Lower lobe of right lung (tissue), 2 donors: ENCODE measurements at places on chromosomes 2 and 18.

GRCh38 chr2:219230059-219230540 lies 494 bp downstream of the ANKZF1 start:
- peak; percentile 82 for DNase-seq
- H3K36me3 ChIP-seq = peaks cover 60% of the 10 kb centered on the region
- H3K4me3 ChIP-seq = peak overlapping the region; percentile 69
- peak overlapping the region; percentile 95 for H3K27ac ChIP-seq

DNA sequence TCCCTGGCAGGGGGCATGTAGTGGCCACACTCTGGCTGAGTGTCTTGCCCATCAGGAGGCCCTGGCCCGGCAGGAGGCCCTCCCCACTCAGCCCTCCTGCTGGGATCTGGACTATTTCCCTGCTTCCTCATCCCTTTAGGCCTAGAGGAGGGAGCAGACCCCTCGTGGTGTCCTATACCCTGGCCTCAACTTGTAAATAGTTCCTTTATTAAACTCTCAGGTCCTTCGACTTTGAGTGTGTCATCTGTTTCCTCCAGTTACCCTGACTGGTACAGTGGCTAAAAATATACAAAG lies 166.7 kb upstream of the GLI2 start:
- no peaks in the 10 kb centered on the region for H3K27me3 ChIP-seq
- H3K36me3 ChIP-seq = no peaks in the 10 kb centered on the region
- H3K27ac ChIP-seq = no peak overlapping the region
- DNase-seq = no peak
- H3K4me3 ChIP-seq = no peak overlapping the region
- peaks cover 4% of the 10 kb centered on the region for H3K4me1 ChIP-seq

DNA sequence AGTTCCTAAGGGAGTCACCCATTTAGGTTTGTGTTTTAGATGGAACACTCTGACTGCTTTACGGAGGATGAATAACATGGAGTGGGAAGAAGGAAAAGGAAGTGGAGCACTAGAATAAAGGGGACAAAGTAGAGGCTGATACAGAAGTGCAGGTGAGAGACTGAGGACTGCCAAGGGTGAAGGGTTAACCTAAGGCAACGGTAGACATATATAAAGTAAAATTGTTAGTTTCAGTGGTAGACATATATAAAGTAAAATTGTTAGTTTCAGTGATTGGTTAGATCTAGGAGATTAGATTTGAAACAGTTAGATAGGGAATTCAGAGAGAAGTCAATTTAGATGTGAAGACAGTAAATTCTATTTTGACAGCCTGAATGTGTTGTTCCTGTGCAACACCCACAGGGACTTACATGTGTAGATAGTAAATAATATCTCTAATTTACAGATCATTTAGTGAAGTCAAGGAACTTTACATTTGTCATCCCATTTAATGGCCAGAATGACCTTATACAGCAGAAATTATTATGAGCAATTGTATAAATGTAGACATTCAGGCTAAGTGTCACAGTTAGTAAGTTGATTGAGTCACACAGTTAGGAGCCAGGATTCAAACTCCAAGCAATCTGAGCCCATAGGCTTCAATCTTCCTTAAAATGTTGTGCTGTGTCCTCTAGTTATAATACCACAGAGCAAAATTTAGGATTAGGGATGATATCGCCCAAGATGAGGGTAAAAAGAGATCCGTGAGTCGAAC lies 270.8 kb upstream of the UBE2E3 start:
- DNase-seq = no peak
- H3K4me3 ChIP-seq = no peak overlapping the region
- H3K4me1 ChIP-seq = no peaks in the 10 kb centered on the region
- H3K36me3 ChIP-seq = no peaks in the 10 kb centered on the region
- H3K27me3 ChIP-seq = no peaks in the 10 kb centered on the region

DNA sequence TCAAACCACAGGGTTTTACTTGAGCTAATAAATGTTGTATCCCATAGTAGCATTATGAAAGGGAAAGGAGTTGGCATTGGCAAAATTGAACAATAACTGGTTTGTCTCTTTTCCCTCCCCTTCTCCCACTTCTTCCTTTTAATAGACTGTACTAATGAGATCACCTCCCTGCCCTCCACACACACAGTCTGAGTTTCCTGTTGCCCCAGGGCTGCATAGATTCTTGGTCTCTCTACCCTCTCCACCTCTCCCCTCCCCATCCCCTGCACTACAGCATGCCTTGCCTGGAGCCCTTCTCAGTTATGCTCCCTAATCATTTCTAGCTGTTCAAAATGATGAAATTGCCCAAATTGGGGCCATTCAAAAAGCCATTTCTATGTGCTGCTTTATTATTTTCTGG lies 37.2 kb upstream of the NEMP2 start:
- H3K4me1 ChIP-seq = no peaks in the 10 kb centered on the region
- DNase-seq = no peak
- no peaks in the 10 kb centered on the region for H3K27me3 ChIP-seq
- H3K4me3 ChIP-seq = no peak overlapping the region
- no peak overlapping the region for H3K27ac ChIP-seq
- H3K36me3 ChIP-seq = no peaks in the 10 kb centered on the region

- no peaks in the 10 kb centered on the region for H3K27me3 ChIP-seq
- H3K4me1 ChIP-seq = no peaks in the 10 kb centered on the region
- H3K27ac ChIP-seq = no peak overlapping the region
- H3K4me3 ChIP-seq = no peak overlapping the region
- DNase-seq = no peak
Observed at GRCh38 chr2:161708350-161708975, 84.2 kb downstream of the SLC4A10 start.

GRCh38 chr2:151623631-151624030 lies 110.6 kb downstream of the NEB start:
- no peaks in the 10 kb centered on the region for H3K36me3 ChIP-seq
- H3K27me3 ChIP-seq = no peaks in the 10 kb centered on the region
- no peak for DNase-seq
- no peak overlapping the region for H3K27ac ChIP-seq
- no peaks in the 10 kb centered on the region for H3K4me1 ChIP-seq

- H3K27ac ChIP-seq = no peak overlapping the region
- no peaks in the 10 kb centered on the region for H3K27me3 ChIP-seq
- no peak overlapping the region for H3K4me3 ChIP-seq
- no peaks in the 10 kb centered on the region for H3K36me3 ChIP-seq
Observed at GRCh38 chr2:202172439-202173211, 65.8 kb downstream of the SUMO1 start.

DNA sequence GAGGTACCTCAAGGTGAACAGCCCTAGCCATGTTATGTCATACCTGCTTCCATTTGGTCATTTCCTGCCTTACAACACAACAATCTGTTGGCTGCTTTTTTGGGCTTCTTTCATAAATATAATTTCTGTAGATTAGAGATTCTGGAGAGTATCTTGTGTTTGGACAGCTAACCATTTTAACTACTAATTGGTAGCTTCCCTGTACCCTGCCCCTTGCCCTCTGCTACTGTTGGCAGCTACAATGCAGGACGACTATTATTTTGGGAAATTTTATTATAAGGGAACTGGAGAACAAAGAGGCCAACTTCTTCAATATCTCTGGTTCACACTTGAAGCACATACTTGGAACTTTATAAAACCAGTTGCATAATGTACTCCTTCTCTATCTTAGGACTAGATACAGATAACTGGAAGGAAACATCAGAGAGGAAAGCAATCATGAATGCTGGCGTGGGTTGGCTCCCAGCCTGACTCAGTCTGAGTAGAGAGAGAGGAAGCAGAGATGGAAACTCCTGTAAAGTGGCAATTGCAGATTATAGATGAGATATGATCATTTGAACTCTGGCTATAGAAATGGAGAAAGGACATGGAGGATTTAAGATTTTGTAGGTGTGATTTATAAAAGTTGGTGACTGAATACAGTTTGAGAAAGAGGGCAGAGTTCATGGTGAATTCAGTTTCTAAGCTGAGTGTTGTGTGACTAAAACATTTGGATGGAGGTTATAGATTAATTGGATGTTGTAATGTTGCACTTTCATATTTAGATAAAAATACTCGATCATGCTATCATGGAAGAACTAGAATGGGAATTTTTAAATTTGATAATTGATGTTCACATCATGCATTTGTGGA lies 74.5 kb downstream of the MDH1 start:
- H3K36me3 ChIP-seq = no peaks in the 10 kb centered on the region
- no peak for DNase-seq
- H3K27me3 ChIP-seq = no peaks in the 10 kb centered on the region
- no peaks in the 10 kb centered on the region for H3K4me1 ChIP-seq
- no peak overlapping the region for H3K27ac ChIP-seq

GRCh38 chr2:28394331-28394877 lies 1.7 kb downstream of the FOSL2 start:
- peaks cover 33% of the 10 kb centered on the region for H3K4me1 ChIP-seq
- no peaks in the 10 kb centered on the region for H3K27me3 ChIP-seq
- H3K36me3 ChIP-seq = peaks cover 19% of the 10 kb centered on the region

DNA sequence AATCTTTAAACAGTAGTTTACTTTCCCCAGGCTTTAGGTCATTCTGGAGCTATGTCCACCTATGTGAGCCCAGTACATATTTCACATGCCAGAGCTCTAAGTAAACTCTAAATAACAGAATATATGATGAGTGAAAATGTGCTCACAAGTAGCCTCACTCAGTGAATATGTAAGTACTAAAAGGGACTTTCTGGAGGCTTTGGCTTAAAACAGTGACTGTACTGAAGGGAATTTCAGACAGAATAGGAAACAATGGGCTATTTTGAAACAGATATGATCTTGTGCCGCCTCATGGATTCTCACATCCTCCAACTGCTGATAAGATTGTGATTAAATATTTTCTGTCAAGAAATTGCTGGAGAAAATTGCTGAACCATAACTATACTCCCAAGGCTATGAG lies 747.9 kb downstream of the SOCS6 start:
- H3K36me3 ChIP-seq = no peaks in the 10 kb centered on the region
- no peaks in the 10 kb centered on the region for H3K4me1 ChIP-seq
- no peak for DNase-seq
- no peak overlapping the region for H3K4me3 ChIP-seq

DNA sequence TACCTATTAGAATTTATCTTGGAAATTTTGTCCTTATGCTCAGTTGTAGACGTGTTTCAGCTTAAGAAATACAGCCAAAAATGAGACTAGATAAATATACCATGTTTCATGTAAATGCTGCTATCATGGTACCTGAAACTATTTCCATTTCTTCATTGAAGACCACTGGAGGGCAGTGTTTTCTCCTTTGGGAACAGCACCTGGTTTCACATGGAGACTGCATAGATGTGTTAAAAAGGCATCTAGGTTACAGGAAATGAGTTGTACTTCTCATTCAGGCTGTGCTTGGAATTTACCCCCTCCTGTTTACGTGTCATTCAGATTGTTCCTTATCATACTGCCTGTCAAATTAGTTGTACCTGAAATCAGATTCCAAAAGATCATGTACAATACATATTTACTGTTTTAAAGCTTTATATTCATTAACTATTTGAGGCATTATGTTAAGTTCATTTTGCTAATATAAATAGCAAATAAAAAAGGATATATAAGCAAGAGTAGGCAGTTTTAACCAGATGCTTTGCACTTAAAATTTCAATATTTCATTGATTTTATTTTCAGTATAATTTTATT lies 57.3 kb upstream of the PSMD14 start:
- H3K27ac ChIP-seq = no peak overlapping the region
- no peak for DNase-seq
- no peak overlapping the region for H3K4me3 ChIP-seq

GRCh38 chr2:126915903-126916302 lies 17.2 kb downstream of the TEX51 start:
- H3K27me3 ChIP-seq = no peaks in the 10 kb centered on the region
- no peaks in the 10 kb centered on the region for H3K4me1 ChIP-seq
- no peaks in the 10 kb centered on the region for H3K36me3 ChIP-seq
- no peak overlapping the region for H3K4me3 ChIP-seq
- DNase-seq = no peak
- H3K27ac ChIP-seq = no peak overlapping the region

DNA sequence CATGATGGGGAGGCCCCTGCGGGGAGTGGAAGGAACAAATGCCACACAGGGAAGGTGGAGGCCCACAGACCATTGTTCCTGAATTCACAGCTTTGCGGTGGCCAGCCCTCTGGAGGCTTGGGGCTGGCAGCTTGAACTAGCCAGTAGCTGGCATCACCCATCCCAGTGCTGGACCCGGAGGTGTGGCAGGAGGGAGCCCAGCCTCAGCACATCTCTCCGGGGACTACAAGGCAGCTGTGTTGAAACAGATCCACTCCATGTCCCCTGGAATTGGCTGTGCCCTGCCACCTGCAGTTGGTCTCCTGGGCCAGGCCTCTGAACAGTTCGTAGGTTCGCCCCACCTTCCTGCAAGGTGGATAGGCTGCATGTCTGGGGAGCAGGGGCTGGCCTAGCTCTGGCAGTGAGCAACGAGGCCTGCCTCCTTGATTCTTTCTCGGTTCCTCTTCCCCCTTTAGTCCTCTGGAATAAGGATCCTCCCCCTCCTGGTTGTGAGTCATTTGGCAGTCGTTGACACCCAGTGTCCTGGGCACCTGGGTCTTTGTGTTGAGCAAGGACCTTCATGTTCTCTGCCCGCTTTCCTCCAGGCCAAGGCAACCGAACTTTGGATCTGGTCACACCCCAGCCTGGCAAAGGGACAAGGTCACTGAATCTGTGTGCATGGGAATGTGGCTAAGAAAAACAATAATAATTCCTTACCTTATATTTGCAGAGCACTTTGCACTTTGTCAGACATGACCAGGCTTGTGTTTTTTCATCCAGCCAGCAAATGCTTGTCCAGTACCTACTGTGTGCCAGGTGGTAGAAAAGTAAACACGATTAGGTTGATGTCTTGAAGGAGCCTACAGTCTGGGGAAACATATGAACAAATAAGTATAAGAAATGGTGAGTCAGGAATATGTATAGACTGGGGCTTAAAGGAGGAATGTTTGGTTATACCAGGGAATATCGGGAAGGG lies 55.0 kb upstream of the MCFD2 start:
- H3K4me1 ChIP-seq = peaks cover 57% of the 10 kb centered on the region
- peaks cover 9% of the 10 kb centered on the region for H3K36me3 ChIP-seq
- H3K27me3 ChIP-seq = no peaks in the 10 kb centered on the region
- H3K27ac ChIP-seq = peak overlapping the region; percentile 76
- peak; percentile 76 for DNase-seq

GRCh38 chr18:28007841-28008240 lies 169.1 kb downstream of the CDH2 start:
- no peak for DNase-seq
- H3K4me3 ChIP-seq = no peak overlapping the region
- no peaks in the 10 kb centered on the region for H3K27me3 ChIP-seq
- H3K4me1 ChIP-seq = no peaks in the 10 kb centered on the region
- H3K27ac ChIP-seq = no peak overlapping the region
- H3K36me3 ChIP-seq = no peaks in the 10 kb centered on the region

- H3K27ac ChIP-seq = no peak overlapping the region
- H3K4me3 ChIP-seq = no peak overlapping the region
- peaks cover 34% of the 10 kb centered on the region for H3K4me1 ChIP-seq
- H3K36me3 ChIP-seq = no peaks in the 10 kb centered on the region
Observed at GRCh38 chr2:42116195-42117181, 52.7 kb upstream of the EML4 start.
